ENCODE measurements at places on chromosomes 1 and 21.

- DNase-seq: no peak
These were observed 160.8 kb upstream of the C1orf174 start for GRCh38 chr1:4060850-4061249.

DNA sequence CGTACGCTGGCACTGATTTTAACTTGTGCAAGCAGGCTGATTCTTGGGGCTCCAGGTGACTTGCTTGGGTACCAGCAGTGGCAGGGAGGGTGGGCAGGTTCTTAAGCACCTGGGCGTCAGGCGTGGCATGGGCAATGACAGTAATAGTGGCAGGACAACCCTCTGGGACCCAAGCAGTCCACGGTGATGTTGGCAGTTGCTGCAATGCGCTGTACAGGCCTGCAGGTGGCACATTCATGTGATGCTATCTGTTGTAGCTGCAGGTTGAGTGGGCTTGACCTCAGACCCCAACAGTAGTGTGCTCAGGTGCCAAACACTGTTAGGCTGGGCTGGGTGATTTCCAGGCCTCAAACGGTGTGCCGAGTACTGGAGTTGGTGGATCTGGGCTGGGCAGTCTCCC lies 10.2 kb upstream of the OR10J4 start:
- no peak for DNase-seq

DNA sequence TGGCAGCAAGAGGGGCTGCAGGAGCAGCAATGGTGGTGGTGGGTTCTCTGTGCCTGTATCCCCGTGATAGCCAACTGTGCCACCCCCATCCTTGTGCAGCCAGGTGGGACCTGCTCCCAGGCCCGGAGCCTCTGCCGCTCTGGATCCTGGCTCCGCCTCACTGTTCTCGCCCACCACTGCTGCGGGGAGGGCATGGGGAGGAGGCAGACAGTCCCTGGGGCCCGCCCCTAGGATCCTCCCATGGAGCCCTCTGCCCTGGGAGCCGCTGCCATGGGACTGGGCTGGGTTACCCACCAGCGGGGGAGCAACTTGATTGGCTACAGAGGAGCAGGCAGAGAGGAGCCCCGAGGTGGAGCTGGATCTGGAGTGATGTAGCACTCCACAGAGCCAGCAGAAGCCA lies 31.6 kb downstream of the CD1D start:
- DNase-seq: no peak

DNA sequence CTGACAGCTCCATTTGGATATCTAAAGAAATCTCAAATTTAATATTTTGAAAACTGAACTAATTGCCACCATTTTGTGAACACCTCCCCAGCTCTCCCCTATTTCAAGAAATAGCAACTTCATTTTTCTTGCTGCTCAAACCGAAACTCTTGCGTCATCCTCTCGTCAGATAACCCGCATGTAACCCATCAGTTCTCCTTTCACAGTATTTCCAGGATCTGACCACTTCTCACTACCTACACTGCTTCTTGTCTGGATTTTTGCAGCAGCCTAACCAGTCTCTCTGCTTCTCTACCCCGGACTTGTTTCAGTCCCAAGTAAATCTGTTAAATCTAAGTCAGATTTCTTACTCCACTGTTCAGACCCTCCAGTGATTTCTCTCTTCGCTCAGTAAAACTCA lies 75.6 kb downstream of the MTR start:
- DNase-seq: no peak

DNA sequence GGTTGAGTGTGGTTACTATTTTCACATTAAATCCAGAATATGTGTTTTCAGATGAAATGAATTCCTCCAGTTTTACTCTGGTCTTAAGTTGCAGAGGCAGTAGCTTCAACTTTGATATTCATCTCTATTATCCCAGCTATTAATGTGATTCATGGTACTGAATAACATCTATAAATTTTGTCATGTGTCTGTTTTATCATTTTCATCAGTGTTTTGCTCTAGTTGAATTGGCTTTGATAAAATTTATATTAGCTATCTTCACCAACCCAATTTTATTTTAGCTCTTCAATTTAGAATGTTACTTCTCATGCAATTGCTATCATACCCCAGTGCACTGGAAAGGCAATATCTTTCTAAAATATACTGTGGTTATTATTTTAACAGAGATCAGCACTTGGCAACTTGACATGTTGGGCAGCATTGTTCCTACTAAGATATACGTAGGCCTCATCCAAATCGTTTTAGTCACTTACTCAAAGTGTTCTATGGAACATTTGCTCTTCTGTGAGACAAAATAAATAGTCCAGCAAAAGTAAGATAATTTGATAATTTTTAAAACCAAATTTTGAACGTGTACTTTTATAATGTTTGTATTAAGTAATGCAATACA lies 184.3 kb downstream of the NCAM2 start:
- DNase-seq: no peak

GRCh38 chr1:87523466-87523865 lies 194.8 kb downstream of the LMO4 start:
- DNase-seq: no peak

DNA sequence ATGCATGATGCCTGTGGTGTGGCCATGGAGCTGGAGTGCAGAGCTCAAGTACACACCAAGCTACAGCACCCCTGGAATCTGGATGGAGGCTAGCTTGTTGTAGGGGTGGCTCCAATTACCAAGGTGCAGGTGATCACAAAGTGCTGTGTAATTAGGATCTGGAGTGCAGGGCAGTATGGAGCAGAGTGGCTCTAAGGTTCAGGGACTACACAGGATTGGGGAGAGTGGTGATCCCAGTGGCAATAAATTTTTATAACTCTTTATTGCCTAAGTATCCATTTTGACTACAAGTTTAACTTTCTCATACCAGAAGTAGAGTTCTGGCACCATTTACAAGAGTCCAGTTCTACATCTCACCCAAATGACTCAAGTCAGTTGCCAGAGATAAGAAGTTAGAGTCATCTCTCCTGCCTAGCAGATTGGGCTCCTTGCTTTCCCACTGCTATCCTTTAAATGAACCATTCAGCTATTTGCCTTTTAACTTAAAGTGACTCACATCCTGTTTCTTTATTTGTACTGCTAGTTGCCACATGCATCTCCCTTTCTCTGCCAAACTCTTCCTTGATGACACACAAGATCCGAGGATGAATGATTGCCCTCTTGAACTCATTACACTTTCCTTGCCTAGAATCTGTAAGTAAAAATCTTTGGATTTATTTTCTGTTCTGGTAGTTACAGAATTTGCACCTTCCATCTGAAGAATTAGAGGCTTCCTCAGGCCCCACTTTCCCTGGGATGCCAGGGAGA lies 427.2 kb downstream of the KCNT2 start:
- DNase-seq: no peak

- DNase-seq: no peak
These were observed 63.4 kb upstream of the SRSF10 start for GRCh38 chr1:24043345-24044032.

GRCh38 chr1:6521536-6521935 lies 30.1 kb upstream of the PLEKHG5 start:
- DNase-seq: no peak

DNA sequence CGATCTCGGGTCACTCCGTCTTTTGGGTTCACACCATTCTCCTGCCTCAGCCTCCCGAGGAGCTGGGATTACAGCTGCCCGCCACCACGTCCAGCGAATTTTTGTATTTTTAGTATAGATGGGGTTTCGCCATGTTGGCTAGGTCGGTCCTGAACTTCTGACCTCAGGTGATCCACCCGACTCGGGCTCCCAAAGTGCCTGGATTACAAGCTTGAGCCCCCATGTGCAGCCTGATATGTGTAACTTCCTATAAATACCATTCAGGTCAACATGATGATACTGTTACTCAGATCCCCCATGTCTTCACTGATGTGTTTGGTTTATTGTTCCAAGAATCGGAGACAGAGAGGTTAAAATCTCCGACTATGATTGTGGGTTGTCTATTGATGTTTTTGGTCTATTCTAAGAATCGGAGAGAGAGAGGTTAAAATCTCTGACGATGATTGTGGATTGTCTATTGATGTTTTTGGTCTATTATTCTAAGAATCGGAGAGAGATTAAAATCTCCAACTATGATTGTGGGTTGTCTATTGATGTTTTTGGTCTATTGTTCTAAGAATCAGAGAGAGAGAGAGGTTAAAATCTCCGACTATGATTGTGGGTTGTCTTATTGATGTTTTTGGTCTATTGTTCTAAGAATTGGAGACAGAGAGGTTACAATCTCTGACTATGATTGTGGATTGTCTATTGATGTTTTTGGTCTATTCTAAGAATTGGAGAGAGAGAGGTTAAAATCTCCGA lies 17.0 kb downstream of the C1orf159 start:
- no peak for DNase-seq

- DNase-seq: no peak
These were observed 216.4 kb upstream of the IRF2BP2 start for GRCh38 chr1:234826352-234826751.

- no peak for DNase-seq
These were observed 2.7 kb upstream of the PLEKHO1 start for GRCh38 chr1:150146849-150147542.

DNA sequence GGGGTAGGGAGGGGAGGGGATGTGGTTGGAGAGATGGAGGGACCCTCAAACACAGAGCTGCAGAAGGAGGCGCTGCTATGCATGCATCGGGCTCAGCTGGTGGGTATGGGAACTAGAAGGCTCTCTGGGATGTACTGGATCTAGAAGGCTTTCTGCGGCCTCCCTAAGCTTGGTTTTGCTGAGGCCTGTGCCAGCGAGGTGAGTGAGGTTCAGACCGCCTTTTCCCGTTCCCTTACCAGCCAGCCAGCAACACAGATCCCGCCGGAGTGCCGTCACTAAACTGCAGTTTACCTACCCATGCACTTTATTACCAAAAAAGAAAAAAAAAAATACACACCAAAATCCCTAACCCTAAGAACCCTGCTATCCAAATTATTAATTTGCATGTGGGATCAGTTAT lies 180.2 kb downstream of the PRDM16 start:
- no peak for DNase-seq

Data from activated CD4-positive, alpha-beta T cell treated with anti-CD3 and anti-CD28 coated beads for 48 hours (primary cell).